ENCODE measurements at places on chromosomes 7 and 10.

DNA sequence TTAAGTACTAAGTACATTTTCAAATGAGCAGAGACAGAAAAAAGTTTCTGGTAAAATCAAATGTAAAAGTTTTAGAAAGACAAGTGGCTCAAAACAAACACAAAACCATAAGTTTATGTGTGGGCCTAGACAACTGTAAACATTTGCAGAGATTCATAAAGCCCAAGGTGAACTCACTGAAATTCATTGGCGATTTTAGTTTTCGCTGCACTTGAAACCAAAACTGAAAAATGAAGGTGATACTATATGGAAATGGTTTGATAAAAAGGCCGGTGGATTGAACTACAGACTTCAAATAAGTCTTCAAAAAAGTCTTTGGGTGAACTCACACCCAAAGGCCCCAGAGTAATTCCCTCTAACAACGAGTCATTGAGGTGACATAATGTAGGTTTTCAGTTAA, 1184.9 kb upstream of the C7orf33 start:
- no peak for DNase-seq

- no peak for DNase-seq
Observed at GRCh38 chr7:151012911-151013347, 11.4 kb downstream of the ATG9B start.

GRCh38 chr10:51918440-51918839, 219.0 kb upstream of the CSTF2T start:
- no peak for DNase-seq

- peak; percentile 34 for DNase-seq
Observed at GRCh38 chr10:88254091-88254490, 329.0 kb downstream of the RNLS start.

DNA sequence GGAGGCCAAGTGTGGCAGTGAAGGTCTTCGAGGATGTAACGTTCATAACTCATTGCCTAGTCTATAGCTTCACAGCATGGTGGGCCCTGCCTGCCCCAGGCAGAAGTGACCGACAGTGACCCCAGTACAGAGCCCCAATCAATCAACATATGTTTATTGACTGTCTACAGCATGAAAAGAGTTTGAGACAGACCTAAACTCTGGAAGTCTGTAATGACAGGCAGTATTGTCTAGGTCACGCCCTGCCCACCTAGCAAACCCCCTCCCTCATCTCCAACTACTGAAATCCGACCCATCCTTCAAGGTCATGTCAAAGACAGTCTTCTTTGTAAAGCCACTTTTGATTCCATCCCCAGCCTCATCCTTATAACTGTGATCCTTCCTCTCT, 43.9 kb downstream of the LYZL1 start:
- DNase-seq, result no peak

DNA sequence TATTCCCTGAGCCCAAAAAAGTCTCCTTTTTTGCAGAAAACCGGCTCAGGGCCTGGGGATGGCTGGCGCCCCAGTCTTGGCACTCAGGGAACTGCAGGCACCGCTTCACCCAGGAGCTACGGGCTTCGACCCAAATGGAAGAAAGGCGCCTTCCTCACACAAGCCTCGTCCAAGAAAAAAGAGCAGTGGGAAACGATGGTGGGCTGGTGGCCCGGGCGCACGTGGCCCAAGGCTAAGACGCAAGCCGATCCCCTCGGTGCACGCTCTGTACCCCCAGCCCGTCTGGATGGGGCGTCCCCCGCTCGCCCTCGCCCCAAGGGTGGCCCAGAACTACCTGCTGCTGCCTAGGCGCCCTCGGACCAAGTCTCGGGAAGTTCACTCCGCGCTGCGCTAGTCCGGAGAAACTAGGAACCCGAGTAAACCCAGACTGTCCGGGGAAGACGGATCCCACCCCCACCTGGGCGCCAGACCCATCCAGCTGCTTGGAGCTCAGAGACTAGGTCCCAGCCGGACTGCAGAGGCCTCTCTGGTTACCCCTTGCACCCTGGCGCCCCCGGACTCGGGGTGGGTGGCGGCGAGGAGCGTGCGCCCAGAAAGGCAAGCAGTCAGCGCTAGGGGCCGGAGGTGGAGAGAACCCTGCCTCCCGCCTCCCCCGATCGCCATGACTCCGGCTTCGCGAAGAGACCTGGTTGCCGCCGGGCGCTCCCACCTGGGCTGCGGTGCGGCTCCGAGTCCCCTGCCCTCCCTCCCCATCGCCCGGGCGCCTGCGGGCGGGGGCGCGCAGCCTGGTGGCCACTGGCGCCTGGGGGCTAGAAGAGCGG, 76.4 kb downstream of the CALN1 start:
- DNase-seq, result no peak

DNA sequence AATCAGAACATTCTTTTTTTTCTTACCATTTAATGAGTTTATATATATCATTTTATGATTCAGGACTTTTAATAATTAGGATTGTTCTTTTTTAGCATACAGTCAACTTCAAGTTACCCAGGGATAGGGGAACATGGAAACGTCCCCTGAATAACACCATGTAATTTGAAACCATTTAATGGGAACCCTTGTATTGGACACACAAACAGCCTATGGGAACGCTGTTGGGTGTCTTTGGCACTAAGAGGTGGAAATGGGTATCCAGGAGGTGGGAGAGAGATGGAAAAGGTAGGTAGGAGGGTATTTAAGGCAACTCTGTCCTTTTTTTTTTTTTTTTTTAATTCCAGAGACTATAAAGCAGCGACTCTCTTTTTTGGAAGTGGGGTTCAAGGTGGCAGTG, 2.6 kb downstream of the LUC7L2 start:
- DNase-seq, result no peak

DNA sequence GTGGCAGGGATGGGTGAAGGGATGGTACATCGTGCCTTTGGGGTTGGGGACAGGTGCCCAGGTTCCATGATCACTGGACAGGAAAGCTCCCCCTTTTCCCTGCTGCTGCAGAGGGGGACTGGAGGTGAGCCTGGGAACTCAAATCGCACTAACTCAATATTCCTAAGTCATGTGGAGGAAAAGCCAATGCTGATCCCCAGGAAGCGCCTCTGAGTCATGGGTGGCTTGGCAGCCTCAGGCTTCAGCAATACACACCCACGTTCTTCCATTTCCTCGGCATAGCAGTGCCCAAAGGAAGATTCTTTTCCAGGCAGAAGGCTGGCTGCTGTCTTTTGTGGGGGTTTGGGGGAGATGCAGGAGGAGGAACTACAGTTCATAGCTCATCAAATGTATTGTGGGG, 165.8 kb downstream of the CCDC3 start:
- no peak for DNase-seq

GRCh38 chr10:120949609-120950031, 98.5 kb downstream of the WDR11 start:
- no peak for DNase-seq

DNA sequence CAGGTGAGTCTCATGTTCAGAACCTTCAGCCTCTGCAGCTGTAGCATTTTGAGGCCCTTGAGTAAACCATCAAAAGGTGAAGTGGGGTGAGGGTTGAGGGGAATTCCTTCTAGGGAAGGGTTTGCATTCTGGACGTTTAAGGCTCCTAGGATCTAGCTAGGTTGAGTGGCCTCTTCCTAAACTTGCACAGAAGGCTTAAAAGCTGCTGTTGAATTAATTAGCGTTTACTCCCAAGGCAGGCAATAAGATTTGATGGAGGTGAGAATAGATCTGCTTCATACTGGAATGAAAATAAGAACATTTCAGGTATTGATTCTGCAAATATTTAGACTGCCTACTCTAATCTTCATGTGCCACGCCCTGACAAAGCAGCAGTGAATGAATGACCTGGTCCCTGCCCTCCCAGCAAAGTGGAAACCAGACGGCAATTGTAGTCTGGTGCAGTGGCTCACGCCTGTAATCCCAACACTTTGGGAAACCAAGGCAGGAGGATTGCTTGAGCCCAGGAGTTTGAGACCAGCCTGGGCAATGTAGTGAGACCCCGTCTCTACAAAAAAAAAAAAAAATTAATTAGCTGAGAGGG, 11.4 kb upstream of the KPNA7 start:
- no peak for DNase-seq

- no peak for DNase-seq
Observed at GRCh38 chr7:45897042-45897690, 8.9 kb downstream of the IGFBP1 start.

- DNase-seq, result no peak
Observed at GRCh38 chr7:157846271-157846670, 509.5 kb downstream of the DNAJB6 start.

GRCh38 chr10:122163174-122164022, 107.7 kb upstream of the BTBD16 start:
- DNase-seq, result no peak

DNA sequence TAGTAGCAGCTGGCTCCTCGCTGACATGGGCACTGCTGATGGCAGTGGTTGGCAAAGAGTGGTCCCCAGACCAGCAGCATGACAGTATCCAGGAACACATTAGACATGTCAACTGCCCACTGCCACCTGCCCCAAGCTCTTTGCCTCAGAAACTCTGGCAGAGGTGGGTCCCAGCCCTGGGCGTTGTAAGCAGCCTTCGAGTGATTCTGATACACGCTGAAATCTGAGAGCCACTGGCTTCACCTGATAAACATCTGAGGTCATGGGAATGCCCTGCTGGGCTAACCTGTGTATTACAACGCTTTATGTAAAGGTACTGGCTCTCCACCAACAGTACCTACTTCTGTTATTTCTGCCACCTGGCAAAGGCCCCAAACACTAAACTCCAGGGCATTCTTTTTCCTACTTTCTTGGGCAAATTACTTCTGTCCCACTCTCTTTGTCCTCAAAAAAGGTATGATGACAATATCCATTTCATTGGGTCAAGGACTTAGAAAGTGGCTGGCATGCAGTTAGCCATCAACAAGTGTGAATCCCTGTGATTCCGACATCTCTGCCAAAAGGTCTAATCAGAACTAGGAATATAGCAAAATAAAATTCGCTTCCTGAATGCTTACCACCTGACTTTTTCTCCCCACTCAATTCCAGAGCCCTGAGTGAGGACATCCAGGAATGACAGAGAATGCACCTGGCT, 9.2 kb downstream of the SGMS1 start:
- DNase-seq, result no peak

DNA sequence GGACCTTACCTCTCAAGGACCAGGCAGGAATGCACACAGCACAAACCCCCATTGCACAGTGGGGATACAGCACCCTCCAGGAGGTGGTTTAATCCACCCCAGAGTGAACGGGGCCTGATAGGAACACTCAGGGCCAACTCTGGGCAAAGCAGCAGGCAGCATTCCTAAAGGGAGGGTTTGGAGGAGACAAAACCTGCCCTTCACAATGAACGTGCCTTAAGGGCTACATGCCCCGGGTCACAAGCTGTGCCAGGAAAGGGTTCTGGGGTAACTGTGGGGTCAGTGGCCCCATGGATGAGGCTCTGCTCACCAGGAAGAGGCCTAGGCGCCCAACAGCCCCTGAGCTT, 1.1 kb downstream of the GPRIN2 start:
- no peak for DNase-seq

- no peak for DNase-seq
Observed at GRCh38 chr10:133010095-133010842, 67.9 kb upstream of the CFAP46 start.

- DNase-seq, result no peak
Observed at GRCh38 chr7:1752111-1752510, 82.0 kb downstream of the ELFN1 start.

DNA sequence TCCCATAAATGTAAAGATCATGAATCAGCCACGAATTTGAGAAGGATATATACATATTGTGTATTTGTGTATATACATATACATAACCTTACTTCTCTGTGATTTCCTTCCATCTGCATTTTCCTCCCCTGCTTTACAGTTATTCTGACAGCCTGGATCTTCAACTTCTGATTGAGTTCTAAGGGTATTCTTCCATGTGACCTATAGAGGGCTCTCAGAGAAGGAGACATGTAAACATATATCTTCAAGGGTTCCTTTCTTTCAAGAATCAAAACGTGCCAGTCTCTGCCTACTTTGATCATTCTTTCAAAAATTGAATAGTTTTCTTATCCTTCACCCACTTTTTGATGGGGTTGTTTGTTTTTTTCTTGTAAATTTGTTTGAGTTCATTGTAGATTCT, 453.7 kb upstream of the POT1 start:
- no peak for DNase-seq

DNA sequence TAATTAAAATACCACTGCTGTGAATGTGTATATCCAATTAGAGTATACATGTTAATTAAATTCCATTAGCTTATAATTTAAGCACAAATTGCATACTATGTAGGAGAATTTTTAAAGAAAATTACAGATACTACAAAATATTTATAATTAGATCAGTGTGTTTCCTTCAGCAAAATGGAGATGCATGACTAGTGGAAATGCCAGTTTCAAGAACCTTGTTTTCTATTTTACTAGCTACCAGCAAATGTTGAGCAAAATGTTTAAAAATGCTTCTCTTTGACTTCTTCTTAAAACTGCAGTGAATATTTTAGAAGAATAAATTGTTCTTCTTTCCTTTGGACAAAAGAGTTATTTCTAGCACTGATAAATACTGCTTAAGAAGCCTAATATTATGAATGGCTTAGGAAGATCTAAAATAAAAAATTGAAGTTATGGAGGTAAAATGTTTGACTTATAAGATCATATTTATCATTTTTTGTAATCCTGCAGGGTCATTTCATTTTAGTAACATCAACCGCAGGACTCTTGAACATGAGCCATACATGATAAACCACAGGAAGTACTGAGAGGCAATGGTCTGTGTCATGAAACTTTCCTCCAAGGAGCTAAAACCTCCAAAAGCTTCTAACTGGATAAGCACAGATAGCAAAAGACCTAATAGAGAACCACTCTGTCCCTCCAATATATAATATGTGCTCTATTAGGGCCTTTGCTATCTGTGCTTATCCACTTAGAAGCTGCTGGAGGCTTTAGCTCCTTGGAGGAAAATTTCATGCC, 1066.0 kb upstream of the CELF2 start:
- DNase-seq, result no peak

DNA sequence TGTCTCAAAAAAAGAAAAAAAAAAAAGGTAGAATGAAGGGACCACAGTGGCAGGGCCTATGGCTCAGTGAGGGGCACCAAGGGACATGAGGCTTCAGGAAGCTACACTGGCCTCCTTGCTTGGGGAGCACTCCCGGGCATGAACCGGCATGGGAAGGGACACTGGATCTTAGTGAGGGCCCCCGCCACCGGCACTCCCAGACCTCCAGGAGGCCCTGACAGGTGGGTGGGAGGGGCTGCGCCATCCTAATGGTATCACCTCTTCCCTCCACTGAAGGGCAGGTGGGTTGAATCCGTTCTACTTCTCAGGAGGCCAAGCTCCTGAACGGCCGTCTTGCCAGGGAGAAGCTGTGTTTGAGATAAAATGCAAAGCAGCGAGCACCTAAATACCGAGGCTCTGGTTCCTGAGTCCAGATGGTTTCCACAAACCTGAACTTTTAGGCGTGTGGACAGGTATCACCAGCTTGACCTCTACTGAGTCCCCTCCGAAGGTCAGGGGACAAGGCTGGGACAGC, 69.8 kb downstream of the C10orf143 start:
- no peak for DNase-seq

GRCh38 chr10:124092860-124093773, at the start of gene CHST15:
Gene CHST15 (minus strand): TSS chr10:124093598. CDS start chr10:124046212, 47,386 bp downstream.
- peak; percentile 57 for DNase-seq

- no peak for DNase-seq
Observed at GRCh38 chr10:91350651-91351081, 59.5 kb upstream of the HECTD2 start.

DNA sequence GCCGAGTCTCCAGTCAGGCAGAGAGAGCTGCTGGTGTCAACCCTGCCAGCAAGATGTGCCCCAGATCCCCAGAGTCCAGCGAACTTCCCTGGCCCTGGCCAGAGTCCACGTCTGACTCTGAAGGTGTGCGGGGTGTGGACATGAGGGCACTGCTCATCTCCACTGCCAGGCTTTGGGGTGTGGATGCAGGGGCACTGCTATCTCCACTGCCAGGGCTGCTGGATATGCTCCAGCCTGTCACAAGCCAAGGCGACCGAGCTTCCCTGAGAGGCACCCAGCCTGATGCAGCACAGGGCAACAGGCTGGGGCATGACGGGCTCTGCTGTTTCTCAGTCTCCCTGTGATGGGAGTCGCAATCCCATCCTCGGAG, 596.8 kb downstream of the PTPRN2 start:
- DNase-seq, result no peak

Measured in left ventricle myocardium superior (tissue), 1 donor.